NCI-H1092 (cell line): ENCODE measurements at places on chromosomes 16 and 17.

DNA sequence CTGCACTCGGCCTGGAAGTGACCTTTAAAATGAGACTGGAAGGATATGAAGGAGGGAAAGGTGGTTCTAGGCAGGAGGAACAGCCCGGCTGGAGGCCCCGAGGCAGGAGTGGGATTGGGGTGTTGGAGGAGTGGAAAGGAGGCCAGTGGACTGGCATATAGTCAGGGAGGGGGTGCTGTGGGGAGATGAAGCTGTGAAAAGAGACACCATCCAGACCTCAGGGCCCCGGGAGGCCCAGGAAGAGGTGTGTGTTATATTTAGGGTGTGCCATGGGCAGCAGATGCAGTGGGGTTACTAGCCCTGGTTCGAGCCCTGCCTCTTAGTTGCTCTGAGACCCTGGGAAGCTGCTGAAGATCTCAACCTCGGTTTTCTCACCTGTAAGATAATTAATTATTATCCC, 18.9 kb upstream of the DOK4 start:
- no peak for DNase-seq

DNA sequence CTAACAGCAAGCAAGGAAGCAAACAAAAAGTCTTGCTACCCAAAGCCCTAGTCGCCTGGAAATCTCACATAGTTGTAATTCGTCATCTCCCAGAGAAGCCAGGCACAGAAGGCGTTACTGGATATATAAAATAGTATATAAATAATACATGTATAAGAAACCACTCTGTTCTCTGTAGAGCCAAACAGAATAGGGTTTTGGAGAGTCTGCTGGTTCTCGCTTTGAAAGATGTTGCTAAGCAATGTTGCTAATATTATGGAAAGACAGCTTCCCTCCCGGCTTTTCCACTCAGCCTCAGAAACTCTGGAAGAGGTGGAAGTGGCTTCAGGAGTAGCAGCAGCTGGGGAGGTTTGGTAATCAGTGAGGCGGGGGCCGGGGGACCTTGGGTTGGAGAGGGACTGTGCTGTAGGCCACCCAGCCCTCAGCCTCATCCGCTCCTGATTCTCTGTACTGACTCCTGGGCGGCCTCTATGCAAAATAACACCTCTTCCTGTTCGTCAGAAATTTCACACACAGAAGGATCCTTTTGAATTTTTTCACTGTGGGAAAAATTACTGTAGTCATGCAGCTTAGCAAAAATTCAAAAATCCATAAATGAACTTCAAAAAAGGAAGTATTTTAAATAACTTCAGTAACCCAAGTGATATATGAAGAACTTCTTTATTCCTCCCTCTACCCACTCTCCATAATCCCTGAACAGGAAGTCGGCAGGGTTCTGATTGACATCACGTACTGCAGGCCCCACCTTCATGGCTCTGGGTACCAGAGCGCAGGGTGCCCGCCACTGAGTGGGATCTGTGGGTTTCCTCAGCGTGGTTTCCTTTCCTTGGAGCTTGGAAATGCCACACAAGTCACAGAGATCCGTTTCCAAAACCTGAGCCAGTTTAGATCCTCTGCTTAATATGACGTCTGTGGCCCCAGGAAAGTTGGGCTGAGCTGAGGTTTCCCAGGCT, 51.4 kb downstream of the RAP1GAP2 start:
- no peak for DNase-seq

DNA sequence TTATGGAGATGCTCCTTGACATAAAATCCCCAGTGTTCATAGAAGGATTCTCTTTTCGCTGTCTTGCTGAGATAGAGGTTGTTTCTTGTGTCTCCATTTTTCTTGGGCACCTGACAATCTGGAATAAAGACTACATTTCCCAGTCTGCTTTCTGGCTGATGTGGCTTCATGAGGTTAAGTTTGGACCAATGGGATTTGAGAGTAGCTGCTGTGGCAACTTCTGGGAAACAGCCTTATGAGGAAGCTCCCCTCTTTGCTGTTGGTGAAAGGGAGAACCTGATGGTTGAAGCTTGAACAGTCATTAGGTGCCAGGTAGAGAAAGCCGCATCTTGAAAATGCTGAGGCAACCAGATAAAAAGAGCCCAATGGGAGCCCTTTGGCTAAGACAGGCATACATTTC, 24.4 kb downstream of the HS3ST4 start:
- DNase-seq, result no peak

DNA sequence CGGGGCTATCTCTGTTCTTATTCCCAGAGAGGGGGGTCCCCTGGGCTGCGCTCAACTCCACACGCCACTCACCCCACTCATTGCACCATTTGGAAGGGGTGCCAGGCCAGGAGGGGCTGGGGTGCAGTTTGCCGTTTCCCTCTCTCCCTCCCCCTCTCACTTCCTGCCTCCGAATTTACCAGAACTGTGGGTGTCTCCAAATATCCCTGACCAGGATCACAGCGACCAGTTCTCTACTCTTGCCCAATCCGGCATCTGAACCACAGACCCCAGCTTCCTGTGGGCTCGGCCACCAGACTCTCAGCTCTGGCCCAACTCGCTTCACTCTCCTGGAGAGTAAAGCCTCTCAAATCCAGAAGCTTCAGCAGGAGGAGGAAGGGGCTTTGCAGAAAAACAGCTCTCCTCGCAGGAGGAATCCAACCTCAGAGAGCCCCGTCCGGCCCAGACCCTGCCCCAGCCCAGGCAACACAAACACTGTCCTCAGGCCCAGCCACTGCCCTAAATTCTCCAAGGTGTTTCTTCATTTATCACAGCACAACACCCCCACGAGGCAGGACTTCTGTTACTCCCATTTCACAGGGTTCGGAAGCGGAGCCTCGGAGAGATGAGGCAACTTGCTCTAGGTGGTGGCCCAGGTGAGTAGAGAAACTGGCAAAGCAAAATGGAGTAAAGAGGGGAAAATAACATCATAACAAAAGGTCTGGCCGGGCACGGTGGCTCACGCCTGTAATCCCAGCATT, 423 bp upstream of the ASGR2 start:
- DNase-seq, result no peak

- DNase-seq, result no peak
These were observed 17.8 kb downstream of the SPECC1 start for GRCh38 chr17:20026960-20027359.

- DNase-seq, result no peak
These were observed 2.7 kb upstream of the ZNF594 start for GRCh38 chr17:5194346-5194745.

GRCh38 chr16:51449441-51449840, 298.4 kb upstream of the SALL1 start:
- no peak for DNase-seq

GRCh38 chr16:5058476-5058875, 7.3 kb downstream of the C16orf89 start:
- no peak for DNase-seq
